Occipital lobe (tissue), 3 donors: ENCODE measurements at places on chromosomes 5 and 9.

DNA sequence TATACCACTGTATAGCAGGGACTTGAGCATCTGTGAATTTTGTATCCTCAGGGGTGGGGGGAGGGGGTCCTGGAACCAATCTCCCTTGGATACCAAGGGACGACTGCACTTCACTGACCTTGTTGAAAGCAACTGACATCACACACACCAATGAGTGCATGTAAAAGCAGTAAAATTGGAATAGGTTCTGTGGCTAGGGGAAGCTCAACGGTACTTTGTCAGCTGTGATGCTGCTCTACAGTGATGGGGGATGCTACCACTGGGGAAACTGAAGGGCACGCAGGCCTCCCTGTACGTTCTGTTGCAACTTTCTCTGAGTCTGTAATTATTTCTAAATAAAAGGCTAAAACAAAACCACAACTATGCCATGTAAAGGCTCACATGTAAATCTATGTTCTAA, 47.0 kb upstream of the RETREG1 start:
- no peak for DNase-seq

- no peak for DNase-seq
Measured at GRCh38 chr5:20601678-20602100, 613.7 kb upstream of the CDH18 start.

DNA sequence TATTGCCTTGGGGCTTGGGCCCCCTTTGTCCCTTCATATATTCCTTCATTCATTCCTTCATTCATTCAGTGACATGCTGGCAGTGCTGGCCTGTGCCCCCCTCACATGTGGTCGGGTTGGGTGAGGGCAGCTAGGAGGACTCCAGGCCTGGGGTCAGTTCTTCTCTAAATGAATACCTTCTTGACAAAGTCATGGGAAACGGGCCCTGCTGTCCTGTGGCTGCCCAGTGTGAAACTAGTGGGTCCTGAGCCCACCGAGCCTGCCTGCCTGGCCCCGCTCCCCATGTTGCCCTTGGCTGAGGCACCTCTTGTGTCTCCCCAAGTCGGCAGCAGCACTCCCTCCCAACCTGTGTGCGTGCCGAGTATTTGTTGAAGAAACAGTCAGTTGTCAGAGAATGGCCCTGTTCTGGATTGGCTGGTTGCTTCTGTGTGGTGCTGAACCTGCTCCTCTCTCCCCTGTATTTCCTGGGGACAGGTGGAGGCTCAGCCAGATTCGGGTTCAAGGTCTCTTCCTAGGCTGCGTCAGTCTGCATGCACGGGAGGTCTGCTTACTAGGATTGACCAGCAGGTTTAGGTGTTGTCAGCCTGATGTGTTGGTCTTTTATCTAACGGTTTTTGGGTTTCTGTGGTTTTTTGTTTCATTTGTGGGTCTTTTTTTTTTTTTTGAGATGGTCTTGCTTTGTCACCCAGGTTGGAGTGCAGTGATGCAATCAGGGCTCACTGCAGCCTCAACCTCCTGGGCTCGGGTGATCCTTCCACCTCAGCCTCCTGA, 3.0 kb upstream of the CEL start:
- no peak for DNase-seq

GRCh38 chr5:83554686-83555085, 83.1 kb downstream of the VCAN start:
- no peak for DNase-seq

- DNase-seq = no peak
Measured at GRCh38 chr5:40986666-40987065, 77.4 kb downstream of the C7 start.

DNA sequence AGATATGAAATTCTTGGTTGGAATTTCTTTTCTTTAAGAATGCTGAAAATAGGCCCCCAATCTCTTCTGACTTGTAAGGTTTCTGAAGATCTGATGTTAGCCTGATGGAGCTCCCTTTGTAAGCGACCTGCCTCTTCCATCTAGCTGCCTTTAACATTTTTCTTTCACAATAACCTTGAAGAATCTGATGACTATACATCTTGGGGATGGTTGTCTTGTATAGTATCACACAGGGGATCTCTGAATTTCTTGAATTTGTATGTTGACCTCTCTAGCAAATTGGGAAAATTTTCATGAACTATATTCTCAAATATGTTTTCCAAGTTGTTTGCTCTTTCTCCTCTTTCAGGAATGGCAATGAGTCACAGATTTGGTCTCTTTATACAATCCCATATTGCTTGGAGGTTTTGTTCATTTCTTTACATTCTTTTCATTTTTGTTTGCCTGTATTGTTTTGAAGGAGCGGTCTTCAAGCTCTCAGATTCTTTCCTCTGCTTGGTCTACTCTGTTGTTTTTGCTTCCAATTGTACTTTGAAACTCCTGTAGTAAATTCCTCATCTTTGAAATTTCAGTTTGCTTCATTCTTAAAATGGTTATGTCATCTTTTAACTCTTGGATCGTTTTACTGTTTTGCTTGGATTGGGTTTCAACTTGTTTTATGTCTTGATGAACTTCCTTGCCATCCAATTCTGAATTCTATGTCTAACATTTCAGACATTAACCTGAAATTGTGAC, 245.2 kb upstream of the TARS1 start:
- no peak for DNase-seq

GRCh38 chr5:10418654-10419345, 22.9 kb upstream of the ROPN1L start:
- DNase-seq = no peak

DNA sequence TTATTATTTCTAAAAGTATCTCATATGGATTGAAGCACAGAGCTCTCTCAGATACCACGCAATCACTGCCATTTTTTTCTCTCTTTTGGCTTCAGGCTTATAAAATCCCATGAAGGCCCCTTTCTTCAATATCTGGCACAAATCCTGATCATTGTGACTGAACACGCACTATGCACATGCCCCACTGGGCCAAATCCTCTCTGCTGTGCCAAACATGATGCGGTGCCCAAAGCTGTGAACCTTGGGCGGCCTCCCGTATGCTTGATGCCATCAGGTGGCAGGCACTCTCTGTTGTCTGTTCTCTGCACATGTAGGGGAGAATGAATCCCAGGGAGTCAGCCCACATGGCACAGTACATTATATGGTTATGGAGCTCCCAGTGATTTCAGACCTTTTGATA, 375.0 kb upstream of the RGMB start:
- DNase-seq = no peak

- no peak for DNase-seq
Measured at GRCh38 chr5:178113141-178113787, at the start of gene N4BP3. Gene N4BP3, plus strand, starts transcription at chr5:178113532. Its CDS starts 6,052 bp downstream, at chr5:178119584.

- no peak for DNase-seq
Measured at GRCh38 chr5:172541099-172541772, 86.9 kb upstream of the SH3PXD2B start.

- no peak for DNase-seq
Measured at GRCh38 chr5:98905857-98906688, 22.7 kb downstream of the CHD1 start.

GRCh38 chr5:88883836-88884607, 1.0 kb upstream of the MEF2C start:
- peak; percentile 43 for DNase-seq

DNA sequence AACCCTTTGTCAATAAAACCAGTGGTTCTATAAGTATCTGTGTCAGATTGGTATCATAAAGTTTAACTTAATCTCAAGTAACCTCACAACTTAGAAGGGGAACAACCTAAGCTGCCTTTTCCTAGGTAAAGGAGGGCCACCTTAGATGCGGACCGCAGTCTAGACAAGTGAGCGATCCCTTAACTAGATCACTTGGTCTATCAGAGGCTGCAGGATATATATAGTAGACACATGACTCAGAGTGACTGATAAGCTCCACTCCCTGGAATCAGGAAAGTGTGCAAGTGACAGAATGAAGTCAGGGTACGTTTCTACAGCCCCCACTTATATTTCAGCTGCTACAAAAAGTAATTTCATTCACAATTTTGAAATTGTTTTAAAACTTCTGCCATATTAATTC, 7.4 kb downstream of the REEP5 start:
- no peak for DNase-seq

- no peak for DNase-seq
Measured at GRCh38 chr5:82360022-82360421, 81.9 kb upstream of the RPS23 start.

GRCh38 chr9:136137321-136138265, 18.9 kb upstream of the TMEM250 start:
- DNase-seq = no peak

DNA sequence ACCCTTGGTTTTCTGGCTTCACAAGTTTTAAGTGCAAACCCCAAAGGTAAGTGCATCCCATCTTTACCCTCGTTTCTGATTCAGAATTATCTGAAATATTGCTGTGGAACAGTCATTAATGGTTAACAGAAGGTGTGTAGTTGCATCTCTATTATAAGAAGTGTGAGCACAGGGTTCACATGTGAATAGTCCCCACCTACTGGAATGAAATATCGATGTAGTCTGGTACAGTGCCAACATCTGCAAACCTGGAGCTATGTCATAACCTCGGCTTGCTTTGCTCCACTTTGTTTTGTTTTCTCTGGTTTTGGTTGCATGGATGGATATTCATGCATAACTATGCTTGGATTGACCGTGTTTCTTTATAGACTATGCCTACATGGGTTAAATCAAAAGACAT, 12.6 kb downstream of the HTR4 start:
- DNase-seq = no peak

DNA sequence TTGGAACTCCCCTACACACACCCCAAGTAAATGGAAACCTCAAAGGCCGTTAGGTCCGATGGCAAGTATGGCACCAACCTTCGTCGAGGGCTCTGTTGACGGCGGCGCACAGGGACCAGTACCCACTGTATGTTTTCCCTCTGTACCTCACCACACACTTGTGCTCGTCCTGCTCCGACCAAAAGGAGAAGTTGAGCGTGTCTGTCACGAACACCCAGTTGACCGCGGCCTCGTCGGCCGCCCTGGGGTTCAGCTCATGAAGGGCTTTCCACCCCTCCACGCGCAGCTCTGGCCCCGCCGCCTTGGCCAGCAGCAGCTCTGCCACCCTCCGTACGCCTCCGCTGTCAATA, 24.0 kb downstream of the HNRNPK start:
- peak; percentile 53 for DNase-seq

GRCh38 chr5:131984956-131985665, 26.3 kb downstream of the ACSL6 start:
- DNase-seq = peak; percentile 18

DNA sequence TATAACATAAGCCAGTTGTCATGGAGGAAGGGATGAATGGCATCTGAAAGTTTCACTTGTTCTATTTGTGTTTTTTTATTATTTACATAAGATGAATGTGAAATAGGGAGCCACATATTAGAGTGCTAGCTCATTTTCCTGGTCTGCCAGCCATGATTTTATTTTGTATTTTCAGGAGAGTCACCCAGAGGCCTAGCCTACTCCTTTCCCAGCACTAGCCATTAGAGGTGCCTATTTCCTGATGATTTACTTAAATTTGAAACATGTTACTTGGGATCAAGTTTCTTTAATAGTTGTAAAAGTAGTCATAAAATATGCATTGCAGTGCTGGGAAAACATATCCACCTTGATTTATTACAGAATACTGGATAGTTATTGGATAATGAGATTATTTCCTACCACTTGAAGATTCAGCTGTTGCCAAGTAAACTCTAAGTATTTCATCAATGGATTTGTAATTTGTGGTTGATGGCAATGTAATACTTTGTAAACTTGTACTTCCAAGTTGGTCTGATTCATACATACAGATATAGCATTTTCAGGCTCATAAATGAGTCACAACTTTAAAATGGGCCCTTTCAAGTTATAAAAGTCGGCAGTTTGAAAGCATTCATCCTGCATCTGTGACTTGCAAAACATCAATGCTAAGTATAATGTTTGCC, 50.8 kb downstream of the KCNN2 start:
- DNase-seq = no peak

GRCh38 chr9:87008667-87009066, 61.4 kb upstream of the GAS1 start:
- DNase-seq = no peak

GRCh38 chr9:127450243-127450760, 904 bp downstream of the RPL12 start:
- no peak for DNase-seq

GRCh38 chr5:38607930-38608564, 51.6 kb upstream of the LIFR start:
- DNase-seq = no peak

- no peak for DNase-seq
Measured at GRCh38 chr9:129595311-129595741, 25.6 kb downstream of the C9orf50 start.

- no peak for DNase-seq
Measured at GRCh38 chr5:56279979-56280378, 46.8 kb upstream of the ANKRD55 start.

DNA sequence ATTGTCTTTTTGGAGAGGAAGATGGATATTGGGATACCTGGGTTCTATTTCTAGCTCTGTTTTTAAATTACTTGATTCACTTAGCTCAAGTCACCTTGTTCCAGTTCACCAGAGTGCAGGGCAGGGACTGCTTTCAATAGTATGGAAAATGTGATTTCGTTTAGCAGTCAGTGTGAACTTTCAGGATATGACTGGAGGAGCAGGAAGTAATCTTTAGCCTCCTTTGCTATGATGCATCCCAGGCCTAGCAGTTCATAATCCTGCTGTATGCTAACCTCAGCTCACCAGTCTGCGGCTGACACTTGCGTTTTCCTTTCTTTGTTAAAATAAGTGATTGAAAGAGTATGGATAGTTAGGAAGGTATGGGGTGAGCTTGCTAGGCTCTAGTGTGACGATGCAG, 169.7 kb downstream of the ARHGAP26 start:
- DNase-seq = no peak

DNA sequence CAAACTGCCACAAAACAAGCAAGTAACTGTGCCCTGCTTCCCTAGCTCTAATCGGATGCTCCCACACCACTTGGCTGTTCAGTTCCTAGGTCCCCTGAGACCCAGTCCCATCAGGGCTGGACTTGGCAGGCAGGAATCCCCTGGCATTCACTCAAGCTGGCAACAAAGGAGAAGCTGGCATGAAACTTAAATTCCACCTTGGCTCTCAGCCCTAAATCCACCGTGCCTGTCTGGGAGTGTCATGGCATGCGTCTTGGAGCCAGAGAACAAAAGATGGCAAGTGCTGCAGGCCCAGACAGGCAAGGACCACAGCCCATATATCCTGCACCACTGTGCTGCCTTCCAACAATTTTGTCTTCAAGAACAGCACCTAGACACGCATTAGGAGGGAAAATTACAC, 38.2 kb downstream of the ETF1 start:
- no peak for DNase-seq

- DNase-seq = no peak
Measured at GRCh38 chr9:111481885-111482636, 2.1 kb downstream of the ECPAS start.

GRCh38 chr9:214648-215493, at the start of gene DOCK8:
Gene DOCK8, plus strand, starts transcription at chr9:214865. Its CDS starts 112 bp downstream, at chr9:214977.
- no peak for DNase-seq
